CD4-positive, alpha-beta T cell treated with Interleukin-6 for 4 hours (primary cell): ENCODE measurements at places on chromosomes 5 and 9.

- DNase-seq = no peak
Measured at GRCh38 chr9:131420980-131421624, 27.2 kb downstream of the PRRC2B start.

- no peak for DNase-seq
Measured at GRCh38 chr9:124140941-124141568, 116.7 kb upstream of the NEK6 start.

GRCh38 chr9:15824310-15824709, 271.5 kb downstream of the CCDC171 start:
- no peak for DNase-seq

- DNase-seq = no peak
Measured at GRCh38 chr5:78886341-78887230, 98.5 kb downstream of the ARSB start.

DNA sequence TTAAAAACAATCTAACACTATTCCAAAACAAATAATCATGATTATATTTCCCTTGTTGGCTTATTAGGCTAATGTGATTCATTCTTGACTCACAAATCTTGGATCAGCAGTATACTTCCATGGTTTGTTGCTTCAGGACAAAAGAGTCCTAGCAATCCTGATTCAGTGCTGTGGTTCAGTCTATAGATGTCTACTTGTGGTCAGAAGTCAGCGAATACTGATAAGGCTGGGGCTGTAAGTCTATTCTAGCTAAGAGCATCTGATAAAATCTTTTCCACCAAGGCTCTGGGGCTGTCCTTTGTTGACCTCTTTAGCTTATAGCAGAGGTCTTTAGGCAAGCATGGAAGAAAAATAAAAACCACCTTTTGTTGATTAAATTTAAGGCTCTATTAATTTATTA, 4.4 kb upstream of the SMIM3 start:
- DNase-seq = no peak

DNA sequence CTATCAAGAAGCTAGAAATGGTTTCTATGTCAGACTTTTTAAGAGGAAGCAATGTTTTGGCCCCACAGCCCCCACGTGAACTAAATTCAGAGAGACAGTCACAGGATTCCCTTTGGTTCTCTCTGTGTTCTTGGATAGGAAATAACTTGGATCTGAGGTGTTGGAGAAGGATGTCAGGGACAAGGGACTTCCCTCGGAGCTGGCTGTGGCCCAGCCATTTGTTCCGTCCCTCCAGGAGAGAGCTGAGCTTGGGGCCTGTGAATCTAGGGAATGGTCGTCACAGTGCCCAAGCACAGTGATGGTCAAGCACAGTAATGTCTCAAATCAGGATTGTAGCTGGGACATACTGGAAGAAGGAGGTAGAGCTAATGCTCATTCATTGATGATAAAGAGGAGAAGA, 2.0 kb downstream of the C7 start:
- no peak for DNase-seq

GRCh38 chr5:139761501-139761900, 34.1 kb upstream of the PSD2 start:
- no peak for DNase-seq

- no peak for DNase-seq
Measured at GRCh38 chr5:53170746-53171349, 61.3 kb upstream of the MOCS2 start.

- no peak for DNase-seq
Measured at GRCh38 chr5:80034962-80035821, at the start of gene THBS4. TSS of gene THBS4 (plus strand) at chr5:80035348. CDS start at chr5:80035538, 190 bp downstream.

- no peak for DNase-seq
Measured at GRCh38 chr9:105188746-105189145, 55.7 kb upstream of the SLC44A1 start.

GRCh38 chr5:171307789-171308452, 1.1 kb upstream of the TLX3 start:
- no peak for DNase-seq

- no peak for DNase-seq
Measured at GRCh38 chr5:168917947-168918600, 338.9 kb upstream of the PANK3 start.

DNA sequence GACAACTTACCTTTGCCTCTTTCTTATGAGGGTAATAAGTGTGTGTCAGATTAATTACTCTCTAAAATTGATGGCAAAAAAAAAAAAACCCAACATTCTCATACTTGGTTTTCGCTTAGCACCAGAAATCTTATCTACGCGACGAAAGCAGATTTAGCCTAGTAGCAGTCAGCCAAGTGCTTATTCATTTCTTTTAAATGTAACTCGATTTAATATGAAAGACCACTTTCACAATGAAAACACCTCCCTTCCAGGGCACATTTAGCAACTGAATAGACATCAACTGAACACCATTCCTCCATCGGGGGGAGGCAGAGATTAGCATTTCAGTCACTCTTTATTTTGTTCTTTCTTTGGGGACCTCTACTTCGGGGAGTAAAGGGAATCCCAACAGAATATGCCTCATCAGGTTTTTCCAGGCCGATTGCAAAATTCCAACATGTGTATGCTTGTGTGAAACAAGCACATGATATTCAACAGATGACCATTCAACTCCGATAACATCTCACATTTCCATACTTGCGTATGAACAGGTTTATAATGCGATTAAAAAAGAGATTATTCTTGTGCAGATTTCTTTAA, 124.1 kb upstream of the RETREG1 start:
- DNase-seq = no peak

DNA sequence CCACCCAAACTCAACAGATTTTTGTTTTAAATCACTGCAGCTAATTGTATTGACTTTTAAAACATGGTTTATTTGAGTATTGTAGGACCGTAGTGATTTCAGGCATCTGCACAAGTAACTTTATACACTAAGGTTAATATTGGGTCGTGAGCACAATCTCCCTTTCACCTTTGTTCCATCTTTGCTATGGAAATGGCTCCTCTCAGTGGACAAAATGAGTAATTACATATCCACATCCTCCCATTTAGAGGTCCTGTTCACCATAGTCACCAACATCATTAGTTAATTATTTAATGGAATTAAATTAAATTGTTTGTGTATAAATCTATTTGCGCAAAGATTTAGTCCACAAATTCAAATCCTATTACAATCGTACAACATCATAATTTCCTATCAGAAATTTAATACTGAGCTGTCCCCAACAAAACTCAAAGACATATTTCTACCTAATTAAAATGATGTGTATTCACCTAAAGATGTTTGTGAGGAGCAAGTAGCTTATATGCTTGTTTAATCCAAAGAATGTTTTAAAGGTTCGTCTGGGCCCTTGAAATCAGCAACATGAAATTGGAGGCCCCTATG, 173.0 kb upstream of the DAPK1 start:
- no peak for DNase-seq

DNA sequence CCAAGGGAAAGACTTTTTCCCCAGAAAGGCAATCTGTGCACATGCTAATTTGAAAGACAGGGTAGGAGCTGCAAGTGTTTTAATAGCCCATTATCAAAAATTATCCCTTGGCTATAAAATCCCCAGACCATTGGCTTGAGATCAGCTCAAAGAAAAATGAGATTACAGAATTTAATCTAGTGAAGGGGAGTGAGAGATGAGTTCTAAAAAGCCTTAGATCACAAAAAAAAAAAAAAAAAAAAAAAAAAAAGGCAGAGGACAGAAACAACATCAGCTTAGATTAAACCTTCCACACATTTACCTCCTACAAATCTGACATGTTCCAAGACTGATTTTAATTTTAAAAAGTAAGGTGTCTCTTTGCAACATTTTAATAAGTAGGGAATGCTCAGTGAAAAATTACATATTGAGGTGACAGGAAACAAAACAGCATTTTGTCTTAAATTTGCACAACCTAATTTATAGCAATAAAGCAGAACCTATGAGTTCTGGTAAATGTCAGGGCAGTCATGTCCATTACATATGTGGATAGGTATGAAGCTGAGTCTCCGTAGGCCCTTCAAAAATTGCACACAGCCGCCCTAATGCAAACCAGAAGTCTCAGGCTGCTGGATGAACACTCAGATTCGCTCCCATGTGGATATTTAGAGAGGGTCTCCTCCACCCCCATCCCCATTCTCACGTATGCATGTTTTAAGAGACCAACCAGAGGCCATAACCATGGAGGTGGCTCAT, 43.4 kb downstream of the NFIB start:
- no peak for DNase-seq

- peak; percentile 68 for DNase-seq
Measured at GRCh38 chr5:173917788-173918786, 29.9 kb downstream of the CPEB4 start.

DNA sequence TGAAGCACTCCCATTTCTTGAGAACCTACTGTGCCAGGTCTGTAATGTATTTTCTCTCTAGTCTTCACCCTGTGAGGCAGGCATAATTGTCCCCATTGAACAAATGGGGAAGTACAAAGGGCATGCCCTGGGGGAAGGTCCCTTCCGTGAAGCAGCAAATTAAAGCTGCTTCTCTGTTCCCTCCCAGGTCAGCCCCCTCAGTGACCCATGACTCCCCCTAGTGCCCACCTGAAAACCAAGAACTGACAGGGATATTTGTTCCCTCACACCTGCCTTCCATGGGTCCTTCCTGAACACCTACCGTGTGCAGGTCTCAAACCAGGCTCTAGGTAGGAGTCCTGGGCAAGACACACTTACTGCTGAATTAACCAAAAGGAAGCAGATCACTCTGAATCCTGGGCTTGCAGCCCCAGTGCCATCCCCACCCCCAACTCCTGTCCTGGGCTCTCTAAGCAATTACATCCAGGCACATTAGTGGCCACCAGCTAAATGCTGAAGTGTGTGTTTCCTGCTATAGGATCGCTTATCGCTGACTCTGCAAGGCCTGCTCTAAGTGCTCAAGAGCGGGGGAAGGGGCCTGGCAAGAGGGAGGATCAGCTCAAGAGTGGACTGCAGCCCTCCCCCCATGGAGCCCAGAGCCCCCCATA, 254.8 kb downstream of the CDK5RAP2 start:
- DNase-seq = no peak

DNA sequence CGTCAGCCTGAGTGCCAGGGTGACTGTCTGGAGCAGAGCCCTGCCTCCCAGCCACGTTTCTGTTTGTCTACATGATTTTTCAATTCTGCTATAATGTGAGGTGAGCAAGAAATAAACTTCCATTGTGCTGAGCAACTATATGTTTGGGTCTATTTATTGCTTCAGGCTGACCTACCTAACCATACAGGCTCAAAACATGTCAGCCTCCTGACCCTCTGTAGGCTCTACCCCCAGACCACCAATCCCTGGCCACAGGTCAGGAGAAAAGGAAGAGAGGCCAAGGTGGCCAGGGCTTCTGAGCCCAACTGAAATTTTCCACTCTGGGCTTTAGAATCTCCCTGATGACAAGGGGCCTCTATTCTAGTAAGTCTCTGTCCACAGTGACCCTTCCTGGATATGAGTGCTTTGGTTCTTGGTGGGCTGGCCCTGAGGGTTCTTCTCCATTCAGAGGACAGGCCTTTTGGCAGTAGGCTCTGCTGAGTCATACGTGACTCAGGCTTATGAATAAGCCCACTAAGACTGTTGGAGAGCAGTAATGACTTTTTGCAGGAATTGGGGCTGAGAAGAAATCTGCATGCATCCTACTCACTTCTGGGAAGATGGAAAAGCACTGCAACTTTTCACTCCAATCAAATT, 117.2 kb upstream of the TBCA start:
- DNase-seq = no peak

DNA sequence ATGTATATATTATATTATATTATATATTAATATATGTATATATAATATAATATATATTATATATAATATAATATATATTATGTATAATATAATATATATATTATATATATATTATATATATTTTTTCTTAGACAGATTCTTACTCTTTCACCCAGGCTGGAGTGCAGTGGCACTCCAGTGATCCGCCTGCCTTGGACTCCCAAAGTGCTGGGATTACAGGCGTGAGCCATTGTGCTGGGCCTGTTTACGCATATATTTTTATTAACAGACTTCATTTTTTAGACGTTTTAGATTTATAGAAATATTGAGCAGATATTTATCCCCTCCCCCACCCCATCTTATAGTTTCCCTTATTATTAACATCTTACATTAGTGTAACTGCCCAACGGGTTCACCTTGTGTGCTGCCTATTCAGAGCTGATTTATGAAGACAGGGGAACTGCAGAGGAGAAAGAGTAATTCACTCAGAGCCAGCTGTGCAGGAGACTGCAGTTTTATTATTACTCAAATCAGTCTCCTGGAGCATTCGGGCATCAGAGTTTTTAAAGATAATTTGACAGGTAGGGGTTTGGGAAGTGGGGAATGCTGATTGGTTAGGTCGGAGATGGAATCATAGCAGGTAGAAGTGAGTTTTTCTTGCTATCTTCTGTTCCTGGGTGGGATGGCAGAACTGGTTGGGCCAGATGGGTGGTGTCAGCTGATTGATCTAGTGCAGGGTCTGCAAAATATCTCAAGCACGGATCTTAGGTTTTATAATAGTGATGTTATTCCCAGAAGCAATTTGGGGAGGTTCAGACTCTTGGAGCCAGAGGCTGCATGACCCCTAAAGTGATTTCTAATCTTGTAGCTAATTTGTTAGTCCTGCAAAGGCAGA, 93.4 kb downstream of the UNC13B start:
- DNase-seq = no peak

DNA sequence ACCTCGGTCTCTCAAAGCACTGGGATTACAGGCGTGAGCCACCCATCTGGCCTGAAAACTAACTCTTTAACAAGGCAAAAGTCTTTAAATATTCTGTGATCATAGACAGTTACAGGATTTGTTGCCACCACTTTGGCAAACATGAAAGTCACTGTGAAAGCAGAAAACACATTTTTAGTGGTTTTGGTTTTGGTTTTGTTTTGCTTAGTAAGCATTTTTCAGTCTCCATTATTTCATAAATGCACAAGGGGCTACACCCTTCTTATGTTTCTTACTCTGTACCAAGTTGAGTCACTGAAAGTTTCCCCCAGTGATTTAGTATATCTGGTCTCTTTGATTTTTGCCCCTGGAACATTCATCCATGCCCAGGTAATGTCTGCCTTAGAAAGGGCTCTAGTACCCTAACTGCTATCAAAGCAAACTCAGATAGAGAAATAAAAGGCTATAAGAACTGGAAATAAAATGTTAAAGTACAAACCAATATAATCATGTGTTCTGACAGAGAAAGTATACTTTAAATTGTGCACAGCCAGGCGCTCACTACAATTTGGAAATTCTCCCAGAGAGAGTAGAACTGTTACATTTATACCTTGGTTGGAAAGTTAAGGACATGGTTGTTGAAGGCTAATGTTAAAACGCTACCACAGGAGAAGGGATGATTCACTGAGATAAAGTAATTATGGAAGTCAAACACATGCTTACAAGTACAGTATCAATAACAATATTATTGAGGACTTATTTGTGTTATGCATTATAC, 1022.5 kb upstream of the DMAC1 start:
- DNase-seq = no peak

GRCh38 chr9:127908660-127908926, 8.2 kb downstream of the ST6GALNAC4 start:
- DNase-seq = no peak

- no peak for DNase-seq
Measured at GRCh38 chr9:5719100-5719926, 90.4 kb downstream of the RIC1 start.

- DNase-seq = no peak
Measured at GRCh38 chr5:135112008-135112725, 78.1 kb upstream of the PITX1 start.
